Stimulated activated CD8-positive, alpha-beta memory T cell treated with anti-CD3 and anti-CD28 coated beads, Interleukin-15, amount 100 ng/mL, for 4 hours (primary cell): ENCODE measurements at places on chromosomes 16 and 17.

DNA sequence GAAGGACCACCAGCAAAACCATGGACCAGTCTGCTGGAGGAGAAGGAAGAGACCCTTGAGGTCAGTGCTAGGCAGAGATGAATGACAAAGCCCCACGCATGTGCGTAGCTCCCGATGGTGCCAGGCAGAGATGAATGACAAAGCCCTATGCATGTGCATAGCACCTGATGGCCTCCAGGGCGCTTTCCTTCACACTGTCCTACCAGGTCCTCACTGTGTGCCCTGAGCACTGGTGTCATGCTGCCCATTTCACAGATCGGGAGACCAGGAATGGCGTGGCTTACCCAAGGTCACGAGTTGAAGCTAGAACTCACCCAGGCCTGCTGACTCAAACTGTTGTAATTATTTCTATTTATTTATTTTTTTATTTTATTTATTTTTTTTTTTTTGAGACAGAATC lies 149.6 kb downstream of the KATNIP start:
- no peak for DNase-seq

- no peak for DNase-seq
These were observed 18.9 kb downstream of the NTAN1 start for GRCh38 chr16:15037003-15037402.

GRCh38 chr17:78808163-78808562 lies 26.1 kb upstream of the CYTH1 start:
- no peak for DNase-seq

DNA sequence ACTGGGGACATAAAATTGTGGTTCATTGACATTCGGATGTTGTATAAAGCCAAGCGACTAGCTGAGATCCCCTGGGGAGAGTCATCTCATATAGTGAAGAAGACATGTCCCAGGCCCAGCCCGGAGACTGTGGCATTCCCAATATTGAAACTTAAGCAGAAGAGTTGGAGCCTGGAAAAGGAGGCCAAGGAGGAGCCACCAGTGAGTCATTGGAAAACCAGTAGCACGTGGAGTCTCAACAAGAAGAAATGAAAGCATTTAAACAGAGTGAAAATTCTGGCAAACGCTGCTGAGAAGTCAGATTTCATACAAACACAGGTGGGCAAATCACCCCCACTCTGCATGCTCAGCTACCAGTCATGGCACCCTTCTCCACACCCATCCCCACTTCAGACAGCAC lies 9.4 kb upstream of the ELAC2 start:
- DNase-seq = no peak

DNA sequence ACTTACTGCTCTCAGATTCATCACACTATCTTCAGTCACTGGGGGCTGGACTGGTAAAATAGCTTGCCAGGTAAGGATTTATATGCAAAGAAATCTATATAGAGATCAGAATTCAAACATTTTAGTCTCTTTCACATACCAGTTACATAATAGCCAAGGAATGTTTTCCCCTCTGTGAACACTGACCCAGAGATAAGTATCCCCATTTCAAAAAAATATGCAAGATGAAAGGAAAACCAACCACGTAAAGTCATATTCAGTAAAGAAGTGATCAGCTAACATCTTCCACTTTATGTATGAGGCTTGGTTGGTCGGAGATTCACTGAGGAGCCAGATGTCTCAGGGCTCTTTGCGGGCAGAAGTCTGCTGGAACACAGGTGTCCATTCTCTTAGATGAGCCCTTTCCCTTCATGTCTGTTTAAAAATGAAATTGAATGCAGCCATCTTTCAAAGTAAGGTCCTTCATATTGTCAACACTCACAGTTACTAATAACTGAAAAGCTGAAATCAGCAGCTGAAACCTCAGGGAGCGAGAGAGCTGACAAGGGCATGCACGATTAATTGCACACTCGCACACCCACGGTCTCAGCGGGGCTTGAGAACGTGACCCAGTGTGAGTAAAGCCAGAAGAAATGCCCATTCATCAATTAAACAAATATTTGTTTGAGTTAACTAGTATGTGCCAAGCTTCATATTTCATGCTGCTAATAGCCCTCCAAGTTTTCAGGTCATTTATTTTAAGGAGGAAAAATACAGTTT lies 161.2 kb downstream of the MRTFB start:
- DNase-seq = no peak

GRCh38 chr17:8137645-8138373 lies 13.9 kb upstream of the HES7 start:
- no peak for DNase-seq

- DNase-seq = no peak
These were observed 37.2 kb downstream of the ITGAE start for GRCh38 chr17:3763777-3764170.

DNA sequence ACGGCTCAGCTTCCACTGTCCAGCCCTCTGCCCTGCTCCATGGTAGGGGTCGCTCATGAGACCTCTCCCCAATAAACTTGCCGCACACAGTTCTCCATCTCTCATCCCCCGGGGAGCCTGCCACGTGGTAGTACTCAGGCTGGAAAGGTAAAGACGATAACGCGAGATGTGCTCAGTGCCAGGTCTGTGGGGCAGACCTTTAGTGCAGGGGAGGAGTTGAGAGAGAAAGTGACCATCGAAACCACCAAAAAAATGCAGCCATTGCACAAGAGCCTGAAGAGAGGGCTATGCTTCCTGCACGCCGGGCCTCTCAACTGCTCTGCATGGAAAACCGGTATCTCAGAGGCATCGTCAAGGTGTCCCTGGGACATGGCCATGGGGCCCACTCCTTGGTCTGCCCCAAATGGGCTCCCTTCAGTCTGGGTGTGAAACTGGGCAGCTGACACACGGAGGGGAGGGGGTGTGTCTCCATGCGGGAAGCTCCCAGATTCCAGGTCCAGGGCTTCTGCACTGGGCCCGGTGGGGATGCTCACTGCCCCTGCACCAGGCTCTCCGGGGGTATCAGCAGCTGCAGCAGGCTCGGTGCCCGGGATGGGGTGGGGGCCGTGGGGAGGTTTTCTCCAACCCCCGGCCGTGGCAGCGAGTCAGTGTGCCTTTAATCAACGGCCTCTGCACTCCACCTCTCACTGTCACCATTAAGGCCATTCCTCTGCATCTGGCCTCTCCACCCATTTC lies 4.7 kb upstream of the AANAT start:
- DNase-seq = no peak

DNA sequence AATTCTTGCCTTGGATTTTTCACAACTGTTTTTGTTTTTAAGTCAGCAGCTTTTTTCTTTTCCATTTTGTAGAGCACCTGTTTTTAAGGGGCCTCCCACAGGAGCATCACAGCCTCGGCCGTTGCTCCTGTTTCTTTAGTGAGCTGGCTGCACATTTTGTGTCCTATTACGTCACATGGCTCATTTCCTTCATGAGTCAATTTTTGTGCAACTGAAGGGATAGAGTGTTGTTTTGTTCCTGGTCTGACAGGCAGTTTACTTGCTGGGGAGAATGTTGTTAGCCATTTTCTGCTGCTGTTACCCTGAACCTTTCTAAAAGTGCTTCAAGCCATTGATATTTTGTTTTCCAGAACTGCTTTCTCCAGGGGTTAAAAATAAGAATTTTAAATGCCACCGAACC lies 45.0 kb upstream of the CRISPLD2 start:
- no peak for DNase-seq

DNA sequence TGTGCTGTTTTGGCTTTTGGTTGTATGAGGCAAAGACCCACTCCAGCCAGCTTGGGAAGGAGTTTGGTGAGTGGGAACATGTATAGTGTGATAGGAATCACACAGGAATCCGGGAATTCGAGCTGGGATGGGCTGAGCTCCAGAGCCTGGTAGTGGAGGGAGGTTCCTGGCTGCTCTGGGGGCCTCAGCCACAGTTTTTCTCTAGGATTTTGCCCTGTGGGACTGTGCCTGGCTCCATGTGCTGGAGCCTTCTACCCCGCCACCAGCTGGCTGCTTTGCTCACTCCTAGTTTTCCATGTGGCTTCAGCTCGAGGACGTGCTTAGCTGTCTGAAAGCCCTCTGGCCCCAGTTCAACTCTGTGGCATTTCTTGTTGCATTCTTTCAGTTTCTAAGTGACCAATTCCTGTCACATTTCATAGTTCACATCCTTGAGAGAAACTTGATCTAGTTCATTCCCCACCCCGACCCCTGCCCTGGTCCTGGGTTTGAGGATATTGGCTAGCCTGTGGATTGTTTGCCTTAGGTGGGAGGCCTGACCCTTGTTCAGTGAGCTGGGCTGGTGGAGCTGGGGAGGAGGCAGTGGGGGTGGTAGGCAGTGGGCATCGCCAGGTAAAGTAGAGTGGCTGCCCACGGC lies 5.0 kb downstream of the SEC14L1 start:
- DNase-seq = no peak

- DNase-seq = no peak
These were observed 87.2 kb downstream of the TBC1D16 start for GRCh38 chr17:79948406-79948944.

DNA sequence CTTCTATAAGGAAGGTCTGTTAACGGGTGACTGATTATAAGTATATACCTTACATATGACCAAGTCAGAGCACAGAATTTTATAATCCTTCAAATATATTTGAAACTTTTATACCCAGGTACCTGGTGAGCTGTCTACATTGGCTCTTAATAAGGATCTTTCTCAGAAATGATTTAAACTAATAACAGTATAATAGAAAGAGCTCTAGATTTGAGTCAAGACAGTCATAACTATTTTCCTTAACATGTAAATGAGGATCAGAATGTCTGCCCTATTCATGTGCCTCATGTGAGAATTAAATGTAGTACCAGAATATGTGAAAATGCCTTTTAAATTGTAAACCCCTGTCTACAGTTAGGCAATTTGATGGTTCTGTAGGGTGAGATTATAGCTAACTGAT lies 14.5 kb downstream of the CBFB start:
- DNase-seq = no peak

DNA sequence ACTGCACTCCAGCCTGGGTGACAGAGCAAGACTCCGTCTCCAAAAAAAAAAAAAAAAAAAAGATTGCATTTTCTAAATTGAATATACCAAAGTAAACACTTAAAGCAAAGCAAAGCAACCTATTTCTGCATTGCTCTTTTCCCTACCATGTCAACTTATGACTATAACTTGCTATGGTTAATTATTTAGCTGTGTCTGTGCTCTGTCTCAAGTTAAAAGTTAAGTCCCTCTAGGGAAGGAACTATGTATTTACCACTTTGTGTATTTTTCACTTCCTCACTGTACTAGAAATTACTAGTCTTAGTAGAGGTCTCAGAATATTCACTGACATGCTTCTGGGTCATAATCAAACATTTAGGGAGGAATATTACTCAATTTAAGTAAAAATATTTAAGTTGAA lies 711.7 kb upstream of the SOX9 start:
- DNase-seq = no peak

- DNase-seq = no peak
These were observed 51.7 kb downstream of the NXN start for GRCh38 chr17:927611-928461.
